ENCODE measurements at places on chromosomes 6 and 20.

DNA sequence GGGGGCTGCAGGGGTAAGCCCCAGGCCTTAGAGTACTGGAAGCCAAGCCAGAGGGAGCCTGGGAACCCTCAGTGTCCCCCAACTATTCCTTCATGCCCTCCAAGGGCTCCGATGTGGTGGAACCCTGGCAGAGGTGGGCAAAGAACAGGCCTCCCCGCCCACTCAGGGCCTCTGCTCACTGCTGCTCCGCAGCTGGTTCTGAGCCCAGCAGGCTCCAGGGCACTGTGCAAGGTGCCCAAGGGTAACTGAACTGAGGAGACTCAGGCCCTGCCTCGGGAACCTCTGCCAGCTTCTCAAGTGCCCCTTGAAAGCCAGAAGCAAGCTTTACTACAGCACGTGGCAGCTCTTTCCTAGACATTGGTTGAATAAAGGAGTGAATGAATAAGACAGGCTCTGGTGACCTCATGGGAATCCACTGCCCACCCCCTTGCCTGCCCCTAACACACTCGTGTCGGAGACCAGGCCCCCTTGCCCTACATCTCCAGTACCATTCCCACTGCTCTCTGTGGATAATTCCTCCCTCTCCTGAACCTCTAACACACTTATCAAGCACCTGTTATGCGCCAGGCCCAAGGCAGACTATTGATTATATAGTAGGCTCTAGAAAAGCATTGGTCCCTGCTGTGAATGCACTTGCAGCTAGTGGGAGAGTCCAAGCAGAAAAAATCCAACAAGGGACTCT is 55.0 kb downstream of the TOX2 start:
- no peak for DNase-seq

- no peak for DNase-seq
These were observed 175.6 kb downstream of the TBC1D7 start for GRCh38 chr6:13152764-13153163.

DNA sequence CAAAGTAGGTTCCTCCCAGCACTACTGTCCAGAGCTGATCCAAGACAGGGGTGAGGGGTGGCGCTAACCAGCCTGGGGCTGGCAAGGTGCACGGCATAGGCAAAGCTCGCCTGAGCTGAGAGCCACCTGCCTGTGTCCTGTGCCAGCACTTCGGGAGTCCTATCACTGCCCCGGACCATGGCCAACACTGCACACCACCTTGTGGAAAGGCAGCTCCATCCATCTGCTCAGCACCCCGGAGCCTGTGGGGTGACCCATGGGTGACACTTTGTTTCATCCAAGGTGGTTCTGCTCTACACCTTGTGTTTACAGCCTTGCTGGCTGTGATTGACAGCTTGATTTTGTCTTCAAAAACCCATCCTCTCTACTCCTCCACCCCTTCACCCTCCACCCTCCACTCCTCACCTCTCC is 32.9 kb upstream of the GATA5 start:
- DNase-seq, result no peak

GRCh38 chr6:72182337-72183246 is 296.2 kb downstream of the RIMS1 start:
- no peak for DNase-seq

- no peak for DNase-seq
These were observed 36.8 kb downstream of the NCR2 start for GRCh38 chr6:41371992-41372831.

DNA sequence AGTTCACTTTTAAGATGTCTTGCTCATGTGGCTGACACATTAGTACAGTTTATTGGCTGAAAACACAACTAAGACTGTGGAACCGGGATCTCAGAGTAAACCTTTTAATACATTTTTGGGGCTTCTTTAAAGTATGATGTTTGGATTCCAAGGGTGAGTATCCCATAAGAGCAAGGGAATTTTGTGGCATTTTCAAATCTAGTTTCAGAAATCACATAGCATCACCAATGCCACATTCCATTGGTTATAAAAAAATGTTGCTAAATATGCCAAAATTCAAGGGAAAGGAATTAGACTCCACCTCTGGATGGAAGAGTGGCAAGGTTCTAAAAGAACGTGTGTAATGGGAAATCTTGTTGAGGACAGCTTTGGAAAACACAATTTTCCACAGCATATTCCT is 338.6 kb downstream of the COL12A1 start:
- DNase-seq, result no peak

- DNase-seq, result no peak
These were observed 43.0 kb downstream of the NTSR1 start for GRCh38 chr20:62751551-62752150.

GRCh38 chr6:35082733-35083403 is 58.3 kb downstream of the TCP11 start:
- no peak for DNase-seq

- no peak for DNase-seq
These were observed 55.2 kb downstream of the TIAM2 start for GRCh38 chr6:155050311-155050710.

DNA sequence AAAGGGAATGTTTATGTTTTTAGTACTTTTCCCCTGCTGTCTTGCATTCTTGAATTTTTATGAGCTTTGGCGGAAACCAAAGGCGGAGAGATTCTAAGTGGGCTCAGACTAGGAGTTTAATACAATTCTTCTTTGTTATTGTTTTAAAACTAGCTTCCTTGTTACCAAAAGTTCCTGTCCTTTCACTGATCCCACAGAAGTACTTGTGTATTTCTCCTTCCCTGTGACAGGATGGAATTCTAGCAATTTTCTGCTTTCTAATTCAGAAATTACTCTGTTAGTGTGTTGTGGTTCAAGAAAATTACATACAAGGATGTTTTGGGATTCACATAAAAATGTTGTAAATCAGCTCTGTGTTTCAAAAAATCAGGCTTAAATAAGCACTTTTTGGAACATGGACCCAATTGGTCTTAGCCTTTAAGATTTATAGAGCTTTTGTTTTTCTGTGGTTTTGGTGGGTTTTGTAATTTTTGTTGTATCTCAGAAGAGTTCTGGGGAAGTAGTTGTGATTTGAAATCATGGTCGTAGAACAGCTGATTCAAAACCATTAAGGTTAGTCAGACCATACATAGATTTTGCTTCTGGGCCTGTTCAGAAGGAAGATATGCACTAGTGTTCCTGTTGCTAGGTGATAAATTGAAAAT is 17.6 kb upstream of the CTAGE9 start:
- DNase-seq, result no peak

GRCh38 chr6:83578057-83578456 is 65.7 kb downstream of the PRSS35 start:
- DNase-seq, result no peak

- no peak for DNase-seq
These were observed 275.6 kb downstream of the TENT5A start for GRCh38 chr6:81476881-81477280.

DNA sequence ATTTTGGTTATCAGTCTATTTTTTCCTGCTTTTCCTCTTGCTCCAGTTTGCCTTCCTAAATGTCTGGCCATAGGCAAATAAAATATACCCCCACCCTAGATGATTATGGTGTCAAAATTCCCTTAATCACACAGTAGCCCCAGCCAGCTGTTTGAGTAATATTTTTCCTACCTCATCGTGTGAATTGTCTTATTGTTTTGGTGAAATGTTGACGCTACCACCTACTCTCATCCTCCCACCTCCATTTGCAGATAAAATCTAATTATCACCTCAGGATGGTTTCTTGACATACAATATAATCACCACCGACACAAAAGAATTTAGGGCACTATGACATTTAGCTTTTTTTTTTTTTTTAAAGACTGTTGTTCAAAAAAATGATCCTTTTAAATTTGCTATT is 44.1 kb upstream of the FUCA2 start:
- no peak for DNase-seq

DNA sequence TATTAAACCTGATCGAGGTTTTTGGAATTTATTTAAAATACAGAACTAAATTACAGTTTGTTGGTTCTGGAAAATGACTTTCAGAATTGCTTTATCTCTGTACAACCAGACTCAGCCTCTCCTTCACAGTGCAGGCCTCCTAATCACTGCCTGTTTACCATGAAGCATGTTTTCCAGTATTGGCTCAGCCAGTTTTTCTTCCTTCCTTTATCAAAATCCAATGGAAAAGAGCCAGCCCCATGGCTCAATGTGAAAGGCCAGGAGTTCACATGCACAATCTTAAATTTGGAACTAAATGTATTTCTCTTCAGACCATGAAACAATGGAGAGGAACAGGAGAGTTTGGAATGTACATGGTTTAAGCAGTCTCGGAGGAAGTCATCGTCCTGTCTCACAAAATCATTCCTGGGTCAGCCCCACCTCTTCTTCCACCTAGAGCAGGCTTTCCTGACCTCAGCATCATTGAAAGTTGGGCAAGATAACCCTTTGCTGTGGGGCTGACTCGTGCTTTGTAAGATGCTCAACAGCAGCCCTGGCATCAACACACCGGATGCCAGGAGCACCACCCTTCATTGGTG is 680.9 kb upstream of the AGPAT4 start:
- no peak for DNase-seq

GRCh38 chr6:115594891-115595290 is 465.8 kb downstream of the FRK start:
- no peak for DNase-seq

GRCh38 chr6:28060405-28060804 is 20.0 kb upstream of the ZNF165 start:
- no peak for DNase-seq

GRCh38 chr6:168473197-168473596 is 32.2 kb downstream of the SMOC2 start:
- DNase-seq, result no peak

GRCh38 chr20:21796059-21796458 is 90.6 kb downstream of the PAX1 start:
- DNase-seq, result no peak

DNA sequence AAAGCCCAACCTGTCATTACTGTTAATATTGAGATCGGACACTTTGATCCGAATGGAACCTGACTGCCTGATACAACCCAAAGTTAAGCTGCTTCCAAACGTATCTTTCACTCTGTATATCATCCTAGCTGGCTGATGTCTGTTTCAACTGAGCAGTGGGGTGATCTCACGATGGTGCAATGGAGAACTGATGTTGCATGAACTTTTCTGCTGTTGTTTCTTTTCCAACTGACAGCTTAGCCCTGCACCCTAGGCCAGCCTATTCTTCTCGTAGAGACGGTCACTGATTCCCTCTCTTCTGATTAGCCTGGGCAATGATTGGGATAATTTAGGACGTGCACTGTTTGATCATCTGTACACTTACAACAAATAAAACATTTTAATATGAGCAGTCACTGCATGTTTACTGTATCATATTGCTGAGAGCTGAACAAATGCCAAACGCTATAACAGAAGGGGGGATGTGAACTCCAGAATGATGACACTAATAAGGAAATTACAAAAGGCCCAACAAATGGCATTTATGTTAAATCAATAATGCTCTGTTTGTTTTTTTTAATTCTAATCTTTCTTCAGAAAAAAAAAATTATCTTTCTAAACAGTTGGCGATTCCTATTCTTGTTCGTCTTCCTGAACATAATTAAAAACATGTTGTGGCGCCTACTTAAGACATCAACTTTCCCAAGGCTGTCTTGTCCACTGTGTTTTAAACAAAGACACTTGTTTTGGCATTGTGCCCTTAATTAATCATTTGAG is 184.8 kb downstream of the ZNF217 start:
- DNase-seq, result no peak

- DNase-seq, result no peak
These were observed 208.8 kb downstream of the BMP2 start for GRCh38 chr20:6976106-6976900.

DNA sequence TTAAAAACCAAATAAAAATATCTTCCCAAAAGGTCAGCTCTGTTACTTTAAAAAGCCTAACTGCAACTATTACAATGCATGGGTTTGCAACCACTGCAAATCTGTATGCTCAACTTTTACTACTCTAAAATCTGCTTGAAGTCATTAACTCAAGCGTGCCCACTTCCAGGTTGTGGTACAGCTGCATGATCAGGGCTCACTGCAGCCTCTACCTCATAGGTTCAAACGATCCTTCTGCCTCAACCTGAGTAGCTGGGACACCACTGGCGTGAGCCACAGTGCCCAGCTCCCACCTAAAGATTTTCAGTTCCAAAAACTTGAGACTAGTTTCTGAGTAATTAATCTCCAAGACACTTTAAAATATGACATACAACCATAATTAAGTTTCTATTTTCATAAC is 8.2 kb downstream of the DIDO1 start:
- DNase-seq, result no peak

DNA sequence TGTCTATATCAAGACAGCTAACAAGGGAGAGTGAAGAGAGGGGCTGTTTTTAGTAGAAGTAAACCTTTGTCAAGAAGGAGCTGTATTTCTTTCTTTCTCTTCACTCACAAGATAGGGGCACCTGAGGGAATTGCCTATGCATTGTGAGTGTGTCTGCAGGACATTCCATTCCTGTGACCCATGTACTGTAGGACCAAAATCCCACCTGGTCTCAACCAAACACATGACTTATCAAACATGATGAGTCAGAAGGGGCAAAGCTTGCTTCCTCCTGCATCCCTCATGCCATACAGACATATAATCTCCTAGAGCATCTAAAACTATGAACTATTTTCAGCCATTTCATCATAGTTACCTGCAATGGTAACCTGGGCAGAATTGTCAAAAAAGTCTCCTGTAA is 21.8 kb downstream of the PKHD1 start:
- no peak for DNase-seq

DNA sequence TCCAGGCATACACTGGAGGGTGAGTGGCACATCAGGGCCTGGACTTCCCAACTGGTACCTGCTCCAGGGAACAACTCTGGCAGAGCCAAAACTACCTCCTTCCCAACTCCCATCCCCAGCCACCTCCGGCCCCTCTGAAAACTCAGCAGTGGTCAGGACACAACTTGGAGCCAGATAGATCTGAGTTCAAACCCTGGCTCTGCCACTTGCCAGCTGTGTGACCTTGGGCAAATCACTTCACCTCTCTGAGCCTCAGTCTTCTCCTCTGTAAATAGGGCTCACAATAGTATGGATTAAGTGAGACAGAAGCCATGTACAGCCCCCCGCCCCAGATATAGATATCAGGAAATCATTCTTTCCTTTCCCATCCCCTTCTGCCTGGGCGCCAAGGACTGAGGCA is 10.7 kb downstream of the AHCY start:
- no peak for DNase-seq

- no peak for DNase-seq
These were observed 578 bp upstream of the PTCHD4 start for GRCh38 chr6:48111575-48111974.

- no peak for DNase-seq
These were observed 51.9 kb downstream of the VGLL2 start for GRCh38 chr6:117317261-117317660.

- DNase-seq, result no peak
These were observed 154.5 kb upstream of the SCGN start for GRCh38 chr6:25497383-25498040.

DNA sequence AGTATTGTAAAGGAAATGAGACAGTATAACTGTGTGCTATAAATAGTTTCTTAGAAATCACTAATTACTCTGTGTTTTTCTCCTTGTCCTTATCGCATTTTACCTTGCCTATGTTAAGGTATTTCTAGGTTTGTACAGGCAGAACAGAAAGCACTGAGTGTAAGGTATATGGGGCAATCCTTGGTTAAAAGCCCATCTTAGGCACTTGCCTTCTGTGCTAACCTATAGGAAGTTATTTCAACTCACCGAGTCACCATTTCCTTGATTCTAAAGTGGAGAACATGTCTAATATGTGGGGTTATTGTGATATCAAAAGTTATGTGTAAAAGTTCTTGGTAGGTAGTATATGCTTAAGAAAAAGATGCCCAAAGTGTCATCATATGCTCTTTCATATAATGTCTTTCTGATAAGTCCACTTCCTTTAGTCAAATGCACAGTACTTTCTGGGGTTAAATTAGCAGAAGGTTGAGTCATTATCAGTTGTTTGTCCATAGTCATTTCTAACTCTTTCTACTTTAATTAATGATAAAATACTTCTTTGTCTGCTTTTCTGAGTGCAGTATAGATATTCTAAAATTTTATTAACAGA is 276.4 kb downstream of the UTRN start:
- no peak for DNase-seq
